ENCODE measurements at places on chromosomes 2 and 18.

- DNase-seq = no peak
Observed at GRCh38 chr2:45269149-45269793, 260.0 kb upstream of the SIX2 start.

- no peak for DNase-seq
Observed at GRCh38 chr2:210363876-210364275, 48.9 kb upstream of the MYL1 start.

DNA sequence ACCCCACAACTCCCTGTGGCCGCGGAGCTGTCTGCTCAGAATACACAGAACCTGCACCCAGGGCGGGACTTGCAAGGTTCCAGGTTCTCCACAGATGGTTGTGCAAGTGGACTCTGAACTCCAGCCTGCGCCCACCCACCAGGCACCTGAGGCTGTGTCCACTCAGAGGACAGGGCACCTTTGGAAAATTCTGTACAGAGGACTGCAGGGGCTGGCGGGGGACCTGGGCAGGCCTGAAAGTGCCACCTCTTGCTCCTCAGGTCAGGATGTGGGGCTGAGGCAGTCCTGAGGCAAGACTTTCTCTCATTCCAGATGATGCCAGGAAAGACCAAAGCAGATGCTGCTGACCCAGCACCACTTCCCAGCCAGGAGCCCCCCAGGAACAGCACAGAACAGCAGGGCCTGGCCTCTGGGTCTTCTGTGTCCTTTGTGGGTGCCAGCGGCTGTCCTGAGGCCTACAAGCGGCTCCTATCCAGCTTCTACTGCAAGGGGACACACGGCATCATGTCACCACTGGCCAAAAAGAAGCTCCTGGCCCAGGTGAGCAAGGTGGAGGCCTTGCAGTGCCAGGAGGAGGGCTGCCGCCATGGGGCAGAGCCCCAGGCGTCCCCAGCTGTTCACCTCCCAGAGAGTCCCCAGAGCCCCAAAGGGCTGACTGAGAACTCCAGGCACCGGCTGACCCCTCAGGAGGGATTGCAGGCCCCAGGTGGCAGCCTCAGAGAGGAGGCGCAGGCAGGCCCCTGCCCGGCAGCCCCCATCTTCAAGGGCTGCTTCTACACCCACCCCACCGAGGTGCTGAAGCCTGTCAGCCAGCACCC, 14.4 kb downstream of the ARID5A start:
- DNase-seq = no peak

- DNase-seq = no peak
Observed at GRCh38 chr18:3107740-3108151, 94.8 kb upstream of the LPIN2 start.

Data from ovary (tissue), 10 donors.